NCI-H187 (cell line): ENCODE measurements at places on chromosomes 2 and 18.

- DNase-seq: no peak
These were observed 217.8 kb downstream of the ANAPC1 start for GRCh38 chr2:111666160-111666559.

DNA sequence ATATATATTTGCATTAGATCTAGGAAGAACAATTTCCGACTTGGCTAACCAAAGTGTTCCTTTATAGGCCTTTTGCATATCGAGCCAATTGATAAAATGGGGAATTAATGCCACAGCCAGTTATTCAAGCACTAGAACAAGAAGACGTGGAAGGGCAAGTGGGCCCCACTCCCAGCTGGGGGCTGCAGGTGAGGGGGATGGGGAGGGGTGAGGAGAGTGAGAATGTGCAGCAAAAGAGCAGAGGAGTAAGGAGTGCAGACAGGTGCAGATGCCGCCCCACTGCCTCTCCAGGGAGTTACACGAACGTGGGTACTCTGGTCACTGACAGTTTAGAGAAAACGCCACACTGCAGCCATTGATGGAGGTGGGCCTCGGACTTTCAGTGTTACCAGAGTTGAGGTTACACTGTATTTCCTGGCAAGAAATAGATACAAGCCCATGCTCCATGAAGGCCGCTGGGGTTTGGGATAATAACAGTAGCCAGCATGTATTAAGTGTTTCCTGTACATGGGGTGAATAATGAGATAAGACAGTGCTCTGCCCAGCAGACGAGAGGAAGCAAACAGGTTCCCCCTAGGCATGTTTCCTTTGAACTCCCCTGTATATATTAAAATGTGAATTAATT lies 40.9 kb downstream of the GORASP2 start:
- no peak for DNase-seq

DNA sequence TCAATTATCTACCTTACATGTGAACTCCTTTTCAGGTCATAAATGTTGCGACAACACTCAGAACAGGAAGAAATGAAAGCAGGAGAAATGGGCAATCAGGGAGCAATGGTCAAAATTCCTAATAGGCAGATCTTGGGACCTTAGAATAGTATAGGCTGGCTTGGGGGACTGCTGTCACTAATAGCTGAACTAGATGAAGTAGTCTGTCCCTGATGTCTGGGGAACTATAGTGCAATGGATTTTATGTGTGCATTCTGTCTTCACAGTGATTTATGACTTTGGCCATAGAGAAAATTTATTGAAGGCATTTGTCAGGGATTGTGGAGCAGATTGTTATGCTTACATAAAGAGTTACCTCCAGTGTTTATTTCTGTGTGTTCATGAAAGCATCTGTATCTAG lies 6.1 kb upstream of the DPP10 start:
- no peak for DNase-seq

DNA sequence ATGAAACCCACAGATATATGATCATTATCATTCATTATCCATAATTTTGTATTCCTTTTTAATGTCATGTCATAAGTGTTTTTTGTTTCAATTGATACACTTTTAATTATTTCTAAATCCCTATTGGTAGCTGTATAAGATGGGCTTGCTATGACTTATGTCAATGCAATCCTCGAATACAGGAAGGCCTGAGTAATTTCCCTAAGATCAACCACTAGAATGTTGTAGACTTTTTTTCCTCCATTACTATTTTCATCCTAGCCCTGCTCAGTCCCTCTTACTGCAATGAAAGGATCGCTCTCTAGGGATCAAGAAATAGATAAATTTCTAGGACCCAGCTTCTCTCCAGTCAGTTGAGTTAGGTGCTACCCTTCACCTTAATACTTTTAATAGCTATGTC lies 186.3 kb downstream of the KCNE4 start:
- no peak for DNase-seq

- no peak for DNase-seq
These were observed 60.6 kb downstream of the CCDC74A start for GRCh38 chr2:131588152-131588873.

- no peak for DNase-seq
These were observed 274.0 kb downstream of the CAMKMT start for GRCh38 chr2:44635725-44636124.

GRCh38 chr2:129252781-129253460 lies 726.5 kb upstream of the RAB6C start:
- DNase-seq: no peak
